Ovary (tissue), 10 donors: ENCODE measurements at places on chromosomes 16 and 17. TPM values are rescaled to one million over a fixed set of nuclear protein-coding genes. Genes with fewer than 3 reads are reported as not detected.

- no peak overlapping the region for H3K27ac ChIP-seq
- DNase-seq: no peak
- no peaks in the 10 kb centered on the region for H3K36me3 ChIP-seq
- H3K27me3 ChIP-seq: no peaks in the 10 kb centered on the region
- no peak overlapping the region for H3K4me3 ChIP-seq
Observed at GRCh38 chr16:54633943-54634362, 296.7 kb upstream of the IRX5 start.

The TMEM107 gene
- total RNA-seq: 57.6 TPM

The KRTAP4-3 gene
- not detected for total RNA-seq

DNA sequence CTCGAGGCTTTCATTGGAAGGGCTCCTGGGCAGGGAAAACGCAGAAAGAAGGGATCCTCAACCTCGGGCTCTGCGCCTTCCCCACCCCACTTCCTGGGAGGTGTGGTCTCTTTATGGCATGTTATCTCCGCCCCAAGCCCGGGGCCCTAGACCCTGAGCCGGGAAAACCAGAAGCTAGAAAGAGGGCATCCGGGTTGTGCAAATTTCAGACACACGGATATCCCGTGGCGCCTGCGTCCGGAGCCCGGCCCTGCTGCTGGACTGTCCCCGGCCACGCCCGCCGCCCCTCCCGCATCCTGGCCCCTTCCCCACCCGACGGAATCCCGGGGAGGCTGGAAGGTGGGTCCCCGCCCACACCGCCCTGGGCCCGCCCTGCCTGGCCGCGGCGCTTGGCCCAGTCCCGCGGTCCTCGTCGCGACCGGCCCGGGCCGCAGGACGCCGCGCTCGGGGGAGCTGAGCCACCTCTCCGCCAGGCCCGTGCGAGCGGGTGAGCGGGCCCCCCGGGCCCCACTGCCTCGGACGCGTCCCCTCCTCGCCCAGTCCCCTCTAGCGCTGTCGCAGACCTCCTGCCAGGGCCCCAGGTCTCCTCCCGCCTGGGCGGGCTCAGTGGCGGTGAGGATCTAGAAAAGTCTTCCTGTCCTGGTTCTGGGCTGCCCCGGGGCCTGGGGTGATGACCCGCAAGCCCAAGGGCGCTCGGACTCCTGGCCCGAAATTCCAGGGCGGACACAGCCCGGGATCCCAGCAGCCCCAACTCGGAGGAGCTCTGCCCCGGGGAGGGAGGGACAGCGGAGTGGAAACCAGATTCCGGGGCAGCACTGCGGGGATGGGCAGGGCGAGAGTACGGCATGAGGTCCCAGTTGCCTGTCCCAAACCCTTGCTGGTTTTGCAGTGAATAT is at the start of gene SLC16A5:
Gene SLC16A5, plus strand, starts transcription at position 397 of the 896 bp plus-strand sequence. CDS start 5,683 bp downstream, outside the sequence.
- no peaks in the 10 kb centered on the region for H3K36me3 ChIP-seq
- H3K27me3 ChIP-seq: no peaks in the 10 kb centered on the region
- peak; percentile 81 for DNase-seq
- H3K4me3 ChIP-seq: peak within 1 kb of the TSS; percentile 72
- H3K4me1 ChIP-seq: peaks cover 15% of the 10 kb centered on the region
- peak within 1 kb of the TSS; percentile 71 for H3K27ac ChIP-seq

DNA sequence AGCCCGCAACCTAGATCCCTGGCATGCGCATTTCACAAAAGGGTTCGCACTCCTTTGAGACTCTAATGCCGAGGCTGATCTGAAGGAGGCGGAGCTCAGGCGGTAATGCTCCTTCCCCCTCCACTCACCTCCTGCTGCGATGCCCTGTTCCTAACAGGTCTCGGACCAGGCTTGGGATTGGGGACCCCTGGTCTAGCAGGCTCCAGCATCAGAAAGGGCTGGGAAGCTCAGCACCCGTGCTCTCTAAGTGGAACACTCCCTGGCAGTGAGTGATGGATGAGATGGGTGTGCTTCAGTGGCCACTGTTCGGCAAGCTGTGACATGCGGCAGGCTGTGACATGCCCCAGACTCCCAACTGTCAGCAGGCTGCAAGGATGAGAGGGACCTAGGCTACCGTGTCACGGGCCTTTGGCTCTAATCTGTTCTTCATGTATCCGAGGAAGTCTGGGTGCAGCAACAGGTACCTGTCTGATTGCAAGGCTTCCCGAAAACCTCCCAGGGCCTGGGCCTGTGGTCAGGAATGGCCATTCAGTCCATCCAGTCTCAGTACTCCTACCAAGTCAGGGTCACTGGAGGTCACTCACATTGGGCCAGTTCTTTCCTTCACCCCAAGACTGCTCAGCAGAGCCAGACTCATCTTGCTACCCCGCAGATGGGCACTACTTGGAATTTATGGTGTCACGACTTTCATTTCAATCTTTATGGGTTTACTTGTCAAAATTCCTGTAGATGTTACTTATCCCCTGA is 1.3 kb upstream of the ST6GALNAC2 start:
- H3K4me3 ChIP-seq: no peak overlapping the region
- no peaks in the 10 kb centered on the region for H3K36me3 ChIP-seq
- H3K27me3 ChIP-seq: no peaks in the 10 kb centered on the region
- H3K27ac ChIP-seq: no peak overlapping the region
- peaks cover 7% of the 10 kb centered on the region for H3K4me1 ChIP-seq

- H3K4me3 ChIP-seq: peak overlapping the region; percentile 73
- peak; percentile 58 for DNase-seq
- H3K27me3 ChIP-seq: no peaks in the 10 kb centered on the region
- peaks cover 4% of the 10 kb centered on the region for H3K4me1 ChIP-seq
Observed at GRCh38 chr16:15650698-15651171, 690 bp downstream of the NDE1 start.

- H3K27me3 ChIP-seq: no peaks in the 10 kb centered on the region
- H3K36me3 ChIP-seq: no peaks in the 10 kb centered on the region
- DNase-seq: no peak
- no peak overlapping the region for H3K4me3 ChIP-seq
Observed at GRCh38 chr17:78795861-78796516, 13.9 kb upstream of the CYTH1 start.

DNA sequence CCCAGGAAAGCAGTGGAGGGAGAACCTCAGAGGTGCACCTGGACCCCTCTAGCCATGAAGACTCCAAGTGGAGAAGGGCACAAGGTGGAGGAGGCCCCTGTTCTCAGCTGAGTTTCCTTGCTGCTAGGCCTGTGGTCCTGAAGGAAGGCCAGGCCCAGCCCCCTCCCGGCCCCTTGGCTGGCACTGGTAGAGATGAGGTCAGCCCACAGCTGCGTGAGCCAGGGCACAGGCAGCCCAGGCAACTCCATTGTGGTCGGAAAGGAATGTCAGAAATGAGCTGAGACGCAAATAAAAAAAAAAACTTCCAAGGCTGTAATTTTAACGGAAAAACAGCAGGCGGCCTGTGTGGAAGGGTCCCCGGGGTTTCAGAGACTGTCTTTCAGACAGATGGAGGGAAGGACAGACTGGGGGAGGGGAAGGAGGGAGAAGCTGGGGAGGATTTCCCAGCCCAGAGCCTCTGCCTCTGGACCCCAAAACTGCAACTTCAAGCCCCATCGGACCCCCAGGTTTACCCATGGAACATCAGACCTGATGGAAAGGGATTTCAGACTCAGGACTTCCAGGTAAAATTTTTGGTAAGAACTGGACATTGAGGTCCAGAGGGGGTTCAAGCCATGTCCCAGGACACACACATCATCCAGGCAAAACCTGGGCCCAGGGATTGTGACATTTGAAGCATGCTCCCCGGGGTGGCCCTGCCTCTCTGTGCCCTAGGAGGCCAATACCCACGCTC is 25.6 kb upstream of the MRPS23 start:
- no peaks in the 10 kb centered on the region for H3K27me3 ChIP-seq
- peak overlapping the region; percentile 48 for H3K27ac ChIP-seq
- DNase-seq: peak; percentile 77
- H3K4me3 ChIP-seq: no peak overlapping the region
- H3K4me1 ChIP-seq: peaks cover 22% of the 10 kb centered on the region

The SCARF1 gene
- 10.2 TPM for total RNA-seq

The KRTAP2-1 gene
- total RNA-seq: not detected

The BIRC5 gene
- not detected for total RNA-seq

- H3K4me3 ChIP-seq: no peak within 1 kb of the TSS
- H3K4me1 ChIP-seq: peaks cover 3% of the 10 kb centered on the region
- no peaks in the 10 kb centered on the region for H3K36me3 ChIP-seq
Observed at GRCh38 chr17:74892974-74893911, at the start of gene FADS6. FADS6 (minus strand) TSS chr17:74893633; CDS start chr17:74893595, 38 bp downstream.

- no peaks in the 10 kb centered on the region for H3K4me1 ChIP-seq
- no peaks in the 10 kb centered on the region for H3K36me3 ChIP-seq
- H3K27me3 ChIP-seq: no peaks in the 10 kb centered on the region
Observed at GRCh38 chr16:65789161-65789945, 577.1 kb upstream of the CDH5 start.

DNA sequence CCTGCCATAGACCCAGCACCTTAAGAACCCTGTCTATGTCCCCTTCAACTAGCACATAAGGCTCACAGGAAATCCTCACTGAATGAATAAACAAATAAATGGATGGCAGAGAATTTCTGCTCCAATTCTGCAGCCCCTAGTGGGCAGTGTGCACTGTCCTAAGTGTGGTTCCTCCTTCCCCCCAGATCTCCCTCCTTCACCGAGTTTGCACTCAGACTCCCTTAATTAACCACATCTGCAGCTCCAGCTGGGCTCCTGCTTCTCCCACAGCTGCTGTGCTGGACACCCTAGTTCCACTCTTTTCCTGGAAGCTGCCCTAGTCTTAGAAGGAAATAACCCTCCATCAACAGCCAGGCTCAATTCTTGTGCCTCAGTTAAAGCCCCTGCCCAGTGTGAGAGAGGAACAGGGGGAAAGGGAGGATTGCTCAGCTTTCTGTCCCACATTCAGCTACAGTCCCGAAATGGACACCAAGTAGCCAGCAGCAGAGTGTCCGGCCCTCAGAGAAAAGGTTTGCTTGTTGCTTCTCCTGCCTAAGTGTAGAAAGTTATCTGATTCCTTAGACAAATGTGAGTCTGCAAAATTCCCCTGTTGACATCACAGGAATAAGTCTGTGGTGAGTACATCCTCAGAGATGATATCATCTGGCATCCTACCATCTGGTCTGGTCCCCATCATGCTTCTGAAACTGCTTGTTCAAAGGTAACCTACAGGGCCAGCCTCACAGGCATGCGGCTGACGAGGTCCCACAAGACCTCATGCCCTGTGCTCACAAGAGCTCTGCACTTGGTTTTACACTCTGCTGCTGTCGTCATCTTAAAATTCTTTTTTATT is 12.3 kb downstream of the LRRC3C start:
- no peak overlapping the region for H3K4me3 ChIP-seq
- H3K27me3 ChIP-seq: no peaks in the 10 kb centered on the region

The MATCAP1 gene
- total RNA-seq: 72.6 TPM

The NEUROD2 gene
- not detected for total RNA-seq

The ELMO3 gene
- total RNA-seq: 2.8 TPM

GRCh38 chr17:69723741-69724140 is 309.2 kb downstream of the MAP2K6 start:
- no peaks in the 10 kb centered on the region for H3K36me3 ChIP-seq
- no peaks in the 10 kb centered on the region for H3K4me1 ChIP-seq
- H3K4me3 ChIP-seq: no peak overlapping the region
- no peak overlapping the region for H3K27ac ChIP-seq
- no peaks in the 10 kb centered on the region for H3K27me3 ChIP-seq

The KRT13 gene
- total RNA-seq: 0.56 TPM

- no peaks in the 10 kb centered on the region for H3K4me1 ChIP-seq
- H3K27ac ChIP-seq: no peak overlapping the region
- H3K4me3 ChIP-seq: no peak overlapping the region
- DNase-seq: no peak
- H3K27me3 ChIP-seq: no peaks in the 10 kb centered on the region
- peaks cover 2% of the 10 kb centered on the region for H3K36me3 ChIP-seq
Observed at GRCh38 chr17:4032738-4033137, 68.5 kb upstream of the ATP2A3 start.

The CD7 gene
- 0.58 TPM for total RNA-seq

GRCh38 chr16:6146356-6146755 is 1048.8 kb upstream of the EEF2KMT start:
- no peak overlapping the region for H3K4me3 ChIP-seq
- H3K36me3 ChIP-seq: no peaks in the 10 kb centered on the region
- H3K27me3 ChIP-seq: no peaks in the 10 kb centered on the region
- no peak for DNase-seq
- no peaks in the 10 kb centered on the region for H3K4me1 ChIP-seq

The RRAD gene
- 11.6 TPM for total RNA-seq

- no peak for DNase-seq
- no peaks in the 10 kb centered on the region for H3K4me1 ChIP-seq
- no peak overlapping the region for H3K27ac ChIP-seq
- no peaks in the 10 kb centered on the region for H3K27me3 ChIP-seq
- H3K4me3 ChIP-seq: no peak overlapping the region
Observed at GRCh38 chr16:59684911-59685310, 950.8 kb upstream of the GOT2 start.

- no peaks in the 10 kb centered on the region for H3K36me3 ChIP-seq
- no peak overlapping the region for H3K27ac ChIP-seq
- DNase-seq: peak; percentile 87
- H3K4me3 ChIP-seq: no peak overlapping the region
- H3K27me3 ChIP-seq: no peaks in the 10 kb centered on the region
Observed at GRCh38 chr17:78112518-78113471, 15.8 kb downstream of the TMC6 start.

The IRX6 gene
- total RNA-seq: 0.13 TPM

The KRTAP4-16 gene
- total RNA-seq: not detected

DNA sequence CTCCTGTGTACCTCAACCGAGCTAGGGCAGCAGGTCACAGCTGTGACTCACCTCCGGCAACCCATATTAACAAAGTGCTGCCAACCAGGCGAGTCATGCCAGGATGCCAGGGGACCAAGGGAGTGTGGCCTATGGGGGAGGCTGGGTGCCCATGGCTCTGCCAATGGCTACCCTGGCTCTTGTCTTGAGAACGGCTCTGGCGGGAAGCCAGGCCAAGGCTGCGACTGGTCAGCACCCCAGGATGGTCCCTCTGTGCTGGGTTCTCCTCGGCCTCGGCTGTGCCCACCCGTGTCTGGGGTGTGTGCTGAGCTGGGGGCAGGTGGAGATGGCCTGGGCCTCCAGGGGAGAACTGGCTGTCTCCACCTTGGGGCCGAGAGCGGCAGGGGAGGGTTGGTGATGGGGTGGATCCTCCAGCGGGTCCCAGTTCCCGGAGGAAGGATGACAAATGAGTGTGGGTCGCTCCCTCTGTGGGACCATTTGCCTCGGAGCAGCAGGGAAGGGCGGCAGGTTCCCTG is 75.8 kb downstream of the MRC2 start:
- H3K27ac ChIP-seq: no peak overlapping the region
- H3K4me3 ChIP-seq: peak overlapping the region; percentile 46
- H3K27me3 ChIP-seq: no peaks in the 10 kb centered on the region
- DNase-seq: peak; percentile 36
- peaks cover 12% of the 10 kb centered on the region for H3K4me1 ChIP-seq
- no peaks in the 10 kb centered on the region for H3K36me3 ChIP-seq

- H3K27ac ChIP-seq: no peak overlapping the region
- H3K36me3 ChIP-seq: no peaks in the 10 kb centered on the region
- no peak for DNase-seq
- H3K4me3 ChIP-seq: no peak overlapping the region
- no peaks in the 10 kb centered on the region for H3K4me1 ChIP-seq
Observed at GRCh38 chr17:30296499-30297080, 4.8 kb upstream of the BLMH start.

The CTRL gene
- 4.4 TPM for total RNA-seq

- no peaks in the 10 kb centered on the region for H3K36me3 ChIP-seq
- no peak overlapping the region for H3K27ac ChIP-seq
- H3K4me3 ChIP-seq: no peak overlapping the region
- no peaks in the 10 kb centered on the region for H3K27me3 ChIP-seq
Observed at GRCh38 chr16:21523411-21524067, 75.8 kb upstream of the METTL9 start.
